ENCODE measurements at places on chromosomes 6 and 20.

DNA sequence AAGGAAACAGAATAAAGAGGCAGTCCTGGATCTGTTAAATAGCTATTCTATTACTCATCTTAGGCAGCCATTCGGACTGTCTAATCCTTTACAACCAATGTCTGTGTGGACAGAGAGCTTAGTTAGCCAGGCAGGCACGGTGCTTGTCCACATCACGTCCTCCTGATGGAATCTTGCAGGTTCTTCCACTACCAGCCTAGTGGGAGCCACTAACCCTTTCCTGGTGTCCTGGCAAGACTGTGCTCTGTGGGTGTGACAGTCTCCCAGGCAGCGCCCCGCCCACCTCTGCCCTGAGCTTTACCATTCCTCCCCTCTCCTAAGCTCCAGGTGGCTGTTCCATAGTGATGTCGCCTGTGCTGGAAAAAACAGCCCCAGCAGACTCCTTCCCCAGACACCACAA is 78.3 kb upstream of the CLDN20 start:
- no peak for DNase-seq

DNA sequence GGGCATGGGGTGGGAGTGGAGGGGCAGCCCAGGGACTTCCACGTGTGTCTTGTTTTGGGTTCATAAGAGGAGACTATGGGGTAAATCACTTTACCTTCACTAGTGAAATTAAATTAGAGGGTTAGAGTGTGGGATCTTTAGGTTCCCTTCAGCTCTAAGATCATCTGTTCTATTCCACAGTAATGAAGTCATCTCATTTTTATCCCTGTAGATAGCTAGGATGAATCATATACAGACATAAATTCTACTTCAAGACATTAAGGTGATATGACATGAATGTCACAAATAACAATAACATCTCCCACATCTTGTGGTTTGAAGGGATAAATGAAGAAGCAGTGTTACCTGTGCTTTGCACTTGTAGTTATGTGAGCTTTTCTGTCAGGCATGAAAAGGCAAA is 83.8 kb downstream of the ELOVL4 start:
- DNase-seq = no peak

- no peak for DNase-seq
These were observed 169.3 kb upstream of the ZNF337 start for GRCh38 chr20:25865715-25866656.

GRCh38 chr6:83292900-83293843 is 100.0 kb downstream of the RWDD2A start:
- no peak for DNase-seq

DNA sequence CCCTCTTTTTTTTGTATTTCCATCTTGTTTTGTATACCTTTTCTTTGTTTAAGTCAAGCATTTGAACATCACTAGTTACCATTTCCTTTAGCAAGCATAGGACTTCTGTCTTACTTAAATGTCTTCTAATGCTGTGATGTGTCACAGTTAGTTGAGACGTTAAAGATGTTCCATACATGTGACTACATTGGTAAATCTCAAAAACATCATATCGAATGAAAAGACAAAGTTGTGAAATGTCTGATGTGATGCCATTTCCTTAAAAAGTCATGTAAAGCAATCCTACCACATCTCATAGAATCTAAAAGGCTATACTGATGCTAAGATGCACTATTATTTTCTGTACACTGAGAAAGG is 26.8 kb downstream of the SLC16A10 start:
- no peak for DNase-seq

- no peak for DNase-seq
These were observed 9.5 kb downstream of the CNKSR3 start for GRCh38 chr6:154500769-154501577.

DNA sequence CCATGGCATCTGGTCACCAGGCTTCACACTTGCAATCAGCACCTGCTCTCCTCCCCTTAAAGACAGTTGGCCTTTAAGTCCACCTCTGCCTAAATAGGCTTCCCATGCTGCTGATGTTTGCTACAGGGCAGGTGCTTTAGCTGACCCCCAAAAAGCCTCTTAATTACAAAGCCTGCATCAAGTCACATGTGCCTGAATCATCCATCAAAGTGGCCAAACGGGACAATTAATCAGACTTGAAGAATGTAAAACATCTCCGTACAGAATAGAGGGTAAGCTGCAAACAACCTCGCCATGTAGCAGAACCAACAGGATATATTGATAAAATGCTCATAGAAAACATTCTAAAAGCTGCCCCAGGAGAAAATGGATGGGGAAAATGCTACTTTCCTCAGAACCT is 7.4 kb downstream of the LY86 start:
- DNase-seq = no peak

DNA sequence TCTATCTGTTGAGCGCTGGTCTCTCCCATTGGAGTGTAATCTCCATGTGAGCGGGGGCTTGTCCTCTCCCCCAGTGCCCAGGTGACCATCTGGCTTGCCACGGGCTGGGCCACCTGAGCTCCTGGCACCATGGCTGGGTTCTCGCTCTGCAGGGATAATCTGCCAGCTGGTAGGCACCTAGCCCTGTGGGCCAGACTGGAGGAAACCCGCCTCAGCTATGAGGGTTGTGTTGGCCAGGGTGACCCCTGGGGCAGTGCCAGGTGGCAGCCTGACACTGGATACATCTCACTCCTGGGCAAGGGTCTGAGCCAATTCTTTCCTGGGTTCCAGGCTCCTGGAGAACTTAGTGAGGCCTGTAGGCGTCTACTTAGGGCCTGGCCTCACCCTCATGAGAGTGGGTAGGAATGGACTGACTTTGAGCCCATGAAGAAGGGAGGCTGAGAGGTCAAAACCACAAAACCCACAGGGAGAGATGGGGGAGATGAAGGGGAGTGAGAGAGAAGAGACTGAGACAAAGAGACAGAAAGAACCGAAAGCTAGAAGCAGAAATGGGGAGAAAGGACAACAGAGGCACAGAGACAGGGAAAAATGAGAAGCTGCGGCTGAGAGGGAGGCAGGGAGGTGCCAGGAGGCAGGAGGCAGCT is 5.8 kb upstream of the SLC52A3 start:
- no peak for DNase-seq

DNA sequence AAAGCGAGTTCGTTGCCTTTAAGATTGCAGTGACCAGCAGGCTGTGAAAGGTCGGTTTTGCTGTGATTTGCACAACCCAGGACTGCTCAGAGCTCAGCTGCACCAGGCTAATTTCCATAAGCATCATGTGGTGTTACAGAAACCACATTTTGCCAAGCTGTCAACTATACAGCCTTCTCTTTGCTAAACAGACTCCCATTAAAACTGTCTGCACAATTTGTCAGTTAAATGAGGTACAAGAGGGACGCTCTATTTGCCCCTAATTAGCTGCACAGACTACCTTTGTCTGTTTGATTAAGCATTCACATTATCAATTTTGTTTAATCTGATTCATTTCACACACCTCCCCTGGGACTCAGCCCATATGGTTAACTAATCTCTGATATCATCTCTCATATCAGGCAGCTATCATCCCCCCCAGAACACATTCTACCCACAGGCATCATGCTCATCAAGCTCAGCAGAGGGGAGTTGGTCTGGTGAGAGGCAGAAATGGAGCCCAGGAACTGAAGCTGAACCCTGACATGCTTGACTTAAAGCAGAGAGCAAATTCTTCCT is 62.1 kb downstream of the OLIG3 start:
- no peak for DNase-seq

GRCh38 chr6:106849676-106850332 is 124.7 kb downstream of the CD24 start:
- no peak for DNase-seq

- DNase-seq = peak; percentile 81
These were observed 51.2 kb upstream of the RANBP9 start for GRCh38 chr6:13762611-13763441.

- no peak for DNase-seq
These were observed 324.2 kb upstream of the PREP start for GRCh38 chr6:105726902-105727655.

DNA sequence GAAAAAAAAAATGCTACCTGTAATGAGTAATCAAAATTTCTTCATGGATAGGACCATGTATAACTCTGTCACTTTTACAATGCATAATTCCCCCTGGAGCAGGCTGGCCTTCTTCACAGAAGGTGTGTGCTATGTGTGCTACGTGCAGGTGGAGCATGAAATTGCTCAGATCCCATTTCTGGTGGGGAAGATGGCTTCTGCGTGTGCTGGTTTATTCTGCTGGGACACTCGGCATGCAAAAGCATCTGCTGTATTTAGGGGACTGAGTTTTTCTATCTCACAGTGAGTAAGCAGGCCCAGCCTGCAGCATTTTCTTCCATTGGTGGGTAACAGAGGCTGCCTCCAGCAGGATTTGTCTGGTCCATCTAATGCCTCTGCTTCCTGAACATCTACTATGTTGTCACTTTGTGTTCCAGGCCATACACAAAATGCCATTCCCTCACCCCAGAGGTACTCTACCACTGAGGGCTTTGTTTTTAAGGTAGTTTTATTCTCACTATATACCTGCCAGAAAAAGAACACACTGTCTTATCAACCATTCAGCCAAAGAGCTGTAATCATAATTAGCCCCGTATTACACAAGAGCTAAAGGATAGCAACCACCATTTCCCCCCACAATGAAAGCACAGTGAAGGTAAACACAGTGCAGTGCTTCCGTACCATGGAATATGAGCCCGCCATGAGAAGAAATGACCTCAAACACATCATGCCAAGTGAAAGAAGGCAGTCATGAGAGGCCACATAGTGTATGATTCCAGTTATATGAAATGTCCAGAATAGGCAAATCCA is 62.4 kb downstream of the SYNDIG1 start:
- no peak for DNase-seq

- no peak for DNase-seq
These were observed 30.4 kb upstream of the PNRC1 start for GRCh38 chr6:89050155-89050554.

DNA sequence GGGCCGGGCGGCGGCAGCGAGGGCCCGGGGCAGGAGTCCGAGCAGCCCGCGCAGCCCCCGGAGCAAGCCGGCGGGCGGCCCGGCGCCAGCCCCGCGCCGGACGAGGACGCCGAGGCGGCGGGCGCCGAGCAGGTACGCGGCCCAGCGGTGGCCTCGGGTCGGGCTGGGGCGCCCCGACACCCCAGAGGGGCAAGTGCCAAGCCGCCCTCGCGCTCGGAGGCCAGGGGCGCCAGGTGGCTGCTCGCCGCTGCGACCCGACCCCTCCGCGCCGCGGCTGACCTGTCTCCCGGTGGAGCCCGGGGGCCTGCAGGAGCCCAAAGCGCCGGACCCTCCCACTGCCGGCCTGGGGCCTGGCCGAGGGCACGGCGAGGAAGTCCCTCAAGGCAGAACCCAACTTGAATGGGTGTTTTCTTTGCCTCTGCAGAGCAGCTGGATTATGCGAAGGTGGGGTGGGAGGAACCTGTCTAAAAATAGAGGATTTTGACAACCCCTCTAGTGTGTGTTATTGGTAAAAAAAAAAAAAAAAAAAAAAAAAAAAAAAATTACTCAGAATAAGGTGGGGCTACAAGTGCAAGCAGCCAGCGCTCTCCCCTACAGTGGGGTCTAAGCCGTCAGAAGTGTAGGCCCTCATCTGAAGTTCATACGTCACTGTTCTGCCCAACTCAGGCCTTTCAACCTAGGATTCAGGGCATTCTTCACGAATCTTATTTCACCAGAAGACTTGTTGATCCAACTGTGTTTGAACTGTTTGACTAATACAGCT is 609 bp downstream of the OGFRL1 start:
- DNase-seq = no peak

DNA sequence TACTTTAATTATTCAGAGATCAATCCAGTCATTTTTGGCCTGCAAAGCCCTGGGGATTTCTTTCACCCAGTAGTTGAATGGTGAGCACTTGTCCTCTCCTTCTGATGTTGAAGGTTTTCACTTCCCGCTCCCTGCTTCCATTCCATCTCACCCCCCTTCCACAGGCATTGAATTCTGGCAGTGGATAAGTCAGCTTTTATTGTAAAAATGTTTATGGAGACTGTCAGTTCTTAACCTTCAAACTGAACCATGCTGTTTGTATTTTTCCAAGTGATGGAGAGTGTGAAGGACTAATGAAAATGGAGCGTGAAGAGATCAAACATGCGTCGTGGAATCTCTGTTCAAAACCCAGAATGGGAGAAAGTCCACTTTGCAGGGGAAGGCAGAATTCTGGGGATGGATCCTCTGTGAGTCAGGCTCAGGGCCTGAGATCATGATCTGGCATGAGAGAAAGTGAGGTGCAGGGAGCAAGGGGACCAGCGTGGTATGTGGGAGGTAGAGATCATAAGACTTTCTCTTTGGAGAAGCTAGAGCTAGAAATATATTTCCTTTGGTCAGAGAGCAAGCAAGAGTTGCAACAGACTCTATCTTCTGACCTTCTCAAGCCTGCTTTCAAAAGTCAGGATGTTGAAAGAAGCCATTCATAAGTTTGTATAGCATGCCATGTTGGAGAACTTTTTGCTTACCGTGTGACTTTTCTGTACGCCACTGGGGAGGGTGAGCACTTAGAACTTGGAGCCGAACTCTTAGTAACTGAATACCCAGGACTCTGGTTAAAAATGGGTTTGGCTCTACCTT is 30.2 kb downstream of the ISM1 start:
- DNase-seq = no peak

DNA sequence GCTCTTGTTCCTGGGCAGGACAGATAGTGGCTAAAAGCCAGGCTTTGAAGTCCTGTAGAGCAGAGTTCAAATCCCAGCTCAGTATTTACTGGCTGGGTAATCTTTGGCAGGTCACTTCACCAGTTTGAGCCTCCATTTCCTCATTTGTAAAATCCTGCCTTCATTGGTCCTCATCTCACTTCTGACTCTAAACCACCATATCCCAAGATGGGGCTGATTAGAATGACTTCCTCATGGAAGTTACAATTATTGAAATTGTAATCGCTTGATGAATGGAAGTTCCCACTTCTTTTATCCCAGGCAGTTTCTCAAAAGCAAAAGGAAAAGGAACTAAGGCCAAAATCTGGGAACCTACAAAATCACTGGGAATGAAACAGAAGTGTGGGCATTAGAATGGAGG is 35.9 kb upstream of the B4GALT5 start:
- DNase-seq = no peak

DNA sequence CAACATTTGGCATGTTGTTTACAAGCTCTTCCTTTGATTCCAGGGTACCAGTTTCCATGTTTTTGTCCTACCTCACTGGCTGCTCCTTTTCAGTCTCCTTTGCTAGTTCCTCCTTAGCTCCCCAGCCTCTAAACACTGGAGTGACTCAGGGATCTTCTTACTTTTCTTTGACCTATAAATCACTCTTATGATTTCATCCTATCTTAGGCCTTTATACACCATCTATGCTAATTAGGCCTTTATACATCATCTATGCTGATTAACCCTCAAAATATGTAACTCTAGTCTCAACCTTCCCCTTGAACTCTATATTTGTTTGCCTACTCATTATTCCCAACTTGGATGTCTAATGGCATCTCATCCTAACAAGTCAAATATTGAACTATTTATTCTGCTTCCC is 9.5 kb downstream of the TMEM30A start:
- peak; percentile 84 for DNase-seq

DNA sequence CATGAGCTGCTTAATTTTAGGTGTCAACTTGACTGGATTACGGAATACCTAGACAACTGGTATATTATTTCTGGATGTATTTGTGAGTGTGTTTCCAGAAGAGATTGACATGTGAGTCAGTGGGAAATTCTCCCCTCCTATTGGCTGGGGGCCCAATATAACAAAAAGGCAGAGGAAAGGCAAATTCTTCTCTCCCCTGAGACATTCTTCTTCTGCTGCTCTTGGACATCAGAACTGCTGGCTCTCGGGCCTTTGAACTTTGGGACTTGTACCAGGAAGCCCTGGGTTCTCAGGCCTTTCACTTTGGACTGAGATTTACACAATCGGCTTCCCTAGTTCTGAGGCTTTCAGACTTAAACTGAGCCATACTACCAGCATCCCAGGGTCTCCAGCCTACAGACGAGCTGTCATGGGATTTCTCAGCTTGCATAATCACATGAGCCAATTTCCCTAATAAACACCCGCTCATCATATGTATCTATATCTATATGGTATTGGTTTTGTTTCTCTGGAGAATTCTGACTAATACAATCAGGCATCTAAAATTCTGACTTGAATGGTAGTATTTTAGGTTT is 7.6 kb upstream of the BTN3A3 start:
- peak; percentile 11 for DNase-seq

Measured in non-pigmented ciliary epithelial cell (primary cell).